Glutamatergic neuron (in vitro differentiated cells): ENCODE measurements at places on chromosomes 3 and 15.

DNA sequence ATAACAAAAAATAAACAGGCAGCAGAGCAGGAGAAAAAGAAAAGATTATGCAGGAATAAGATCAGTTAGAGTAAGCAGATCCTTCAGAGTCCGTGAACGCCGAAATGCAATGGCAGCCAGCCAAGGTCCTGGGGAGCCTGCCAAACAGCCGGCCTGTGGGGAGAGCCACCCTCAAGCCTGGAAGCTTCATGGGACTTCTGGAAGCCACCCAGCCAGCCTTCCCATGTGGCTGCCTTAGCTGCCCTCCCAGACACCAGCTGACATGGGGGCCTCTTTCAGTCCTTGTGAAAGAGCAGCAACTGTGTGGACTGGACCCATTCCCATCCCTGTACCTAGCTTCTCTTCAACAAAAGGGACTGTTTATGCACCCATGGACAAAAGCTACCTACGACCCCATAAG lies 64.9 kb upstream of the RAD18 start:
- DNase-seq, result no peak

DNA sequence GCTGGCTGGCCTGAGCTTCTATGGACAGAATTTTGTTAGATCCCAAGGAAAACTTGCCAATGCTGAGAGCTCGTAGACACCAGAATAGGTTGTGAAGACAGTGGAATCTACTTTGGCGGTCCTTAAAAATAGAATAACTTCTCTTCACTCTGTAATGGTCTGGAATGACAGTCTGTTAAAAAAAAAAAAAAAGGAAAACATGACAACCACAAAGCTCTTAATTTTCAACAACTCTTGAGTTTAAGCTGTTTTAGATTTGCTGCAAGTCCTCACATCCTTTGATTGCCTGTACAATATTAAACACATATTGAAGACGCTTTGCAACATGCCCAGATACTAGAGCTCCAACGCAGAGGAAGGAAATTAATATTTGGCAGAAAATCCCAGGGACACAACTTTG lies 122.8 kb upstream of the GALNT15 start:
- no peak for DNase-seq

GRCh38 chr3:177824190-177824786 lies 627.0 kb upstream of the TBL1XR1 start:
- DNase-seq, result no peak

DNA sequence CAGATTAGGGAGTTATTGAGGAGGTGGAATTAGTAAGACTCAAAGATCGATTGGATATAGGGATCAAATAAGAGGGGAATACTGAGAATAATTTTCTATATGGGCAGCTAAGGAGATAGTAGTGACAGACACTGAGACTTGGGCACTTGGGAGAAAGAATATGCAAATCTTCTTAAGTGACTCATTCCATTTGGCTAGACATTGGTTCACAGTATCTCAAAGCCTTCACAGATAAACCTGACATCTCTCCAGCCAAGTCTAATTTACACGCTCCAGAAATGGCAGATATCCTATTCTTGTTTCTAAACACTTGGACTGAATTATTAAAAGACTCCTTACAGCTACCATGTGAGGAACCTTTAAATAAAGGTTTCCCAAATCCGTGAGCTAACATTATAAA lies 104.6 kb upstream of the ADAMTS9 start:
- no peak for DNase-seq

GRCh38 chr15:66886686-66887273 lies 178.6 kb upstream of the SMAD3 start:
- DNase-seq, result no peak

GRCh38 chr3:136858381-136858780 lies 3.6 kb upstream of the NCK1 start:
- no peak for DNase-seq
